ENCODE measurements at places on chromosomes 1 and 21.

DNA sequence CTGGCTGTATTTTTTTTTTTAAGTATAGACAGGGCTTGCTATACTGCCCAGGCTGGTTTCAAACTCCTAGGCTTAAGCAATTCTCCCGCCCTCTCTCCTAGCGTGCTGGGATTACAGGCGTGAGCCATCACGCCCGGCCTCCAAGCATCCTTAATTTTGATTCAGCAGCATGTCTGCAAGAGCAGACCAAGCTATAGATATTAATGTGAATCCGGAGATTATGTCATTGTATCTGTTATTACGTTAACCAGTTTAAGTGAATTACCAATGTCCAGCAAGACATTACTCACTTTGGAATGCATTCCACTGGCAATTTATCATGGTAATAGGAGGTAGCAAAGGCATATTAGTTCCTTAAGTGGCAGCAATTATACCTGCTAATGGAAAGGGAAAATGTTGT lies 179.7 kb downstream of the CHRM3 start:
- no peak for DNase-seq

GRCh38 chr1:84711121-84711520 lies 20.9 kb upstream of the SSX2IP start:
- no peak for DNase-seq

- peak; percentile 32 for DNase-seq
Measured at GRCh38 chr1:165828103-165828668, 772 bp downstream of the UCK2 start.

GRCh38 chr1:109283748-109284600 lies 1.0 kb upstream of the PSRC1 start:
- no peak for DNase-seq

GRCh38 chr1:117735045-117735992 lies 129.5 kb downstream of the TENT5C start:
- DNase-seq, result no peak

GRCh38 chr1:16367968-16368890 lies 1.2 kb downstream of the SZRD1 start:
- DNase-seq, result no peak

DNA sequence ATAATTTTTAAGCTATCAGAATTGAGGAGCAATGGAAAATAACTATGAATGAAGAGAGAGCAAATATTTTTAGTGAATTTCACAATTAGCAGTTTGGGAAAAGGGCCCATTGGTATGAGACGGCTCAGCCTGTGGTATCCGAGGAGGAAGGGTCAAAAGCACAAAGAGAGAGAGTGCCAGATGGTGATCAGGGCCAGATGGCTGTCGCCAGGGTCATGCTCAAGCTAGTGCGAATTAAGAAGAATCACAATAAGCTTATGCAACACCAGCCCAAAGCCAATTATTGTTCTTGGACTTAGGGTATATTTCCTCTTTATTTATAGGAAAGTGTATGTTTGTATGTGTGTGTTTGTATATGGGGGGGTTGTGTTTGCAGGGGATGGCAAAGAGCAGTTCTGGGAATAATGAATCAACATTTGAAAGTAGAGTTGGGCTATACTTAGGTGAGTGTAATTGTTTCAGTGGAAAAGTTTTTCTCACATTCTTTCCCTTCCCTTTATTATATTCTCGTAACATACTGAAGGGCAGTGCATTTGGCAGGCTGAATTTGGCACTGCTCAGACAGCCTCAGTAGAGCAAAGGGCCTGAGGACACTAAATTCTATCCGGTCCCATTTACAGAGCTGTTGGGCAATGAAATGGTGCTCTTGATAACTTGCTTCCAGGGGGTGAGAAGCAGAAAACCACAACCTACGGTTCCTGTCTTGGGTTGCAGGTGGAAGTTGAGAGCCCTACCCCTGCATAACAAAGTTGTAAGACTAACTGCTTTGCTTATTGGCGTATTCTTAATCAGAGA lies 19.5 kb upstream of the DDR2 start:
- DNase-seq, result no peak

DNA sequence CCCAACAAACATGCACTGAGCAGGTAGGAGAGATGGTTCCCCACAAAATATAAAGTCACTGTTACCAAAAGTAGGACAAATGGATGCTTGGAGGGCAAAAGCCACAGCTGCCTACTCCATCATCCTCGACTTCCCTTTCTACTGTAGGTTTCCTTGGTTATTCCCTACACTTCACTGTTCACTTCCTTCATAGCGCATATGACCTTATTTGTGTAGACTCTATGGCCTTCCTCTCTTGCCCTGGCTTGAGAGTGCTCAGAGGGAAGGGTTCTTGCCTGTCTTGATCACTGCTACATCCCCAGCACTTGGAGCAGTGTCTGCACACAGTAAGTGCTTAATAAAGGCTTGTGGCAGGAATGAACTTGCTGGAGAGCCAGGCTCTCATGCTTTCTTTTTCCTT lies 14.6 kb upstream of the TRNP1 start:
- DNase-seq, result no peak

- no peak for DNase-seq
Measured at GRCh38 chr1:211182746-211183145, 48.8 kb upstream of the KCNH1 start.

DNA sequence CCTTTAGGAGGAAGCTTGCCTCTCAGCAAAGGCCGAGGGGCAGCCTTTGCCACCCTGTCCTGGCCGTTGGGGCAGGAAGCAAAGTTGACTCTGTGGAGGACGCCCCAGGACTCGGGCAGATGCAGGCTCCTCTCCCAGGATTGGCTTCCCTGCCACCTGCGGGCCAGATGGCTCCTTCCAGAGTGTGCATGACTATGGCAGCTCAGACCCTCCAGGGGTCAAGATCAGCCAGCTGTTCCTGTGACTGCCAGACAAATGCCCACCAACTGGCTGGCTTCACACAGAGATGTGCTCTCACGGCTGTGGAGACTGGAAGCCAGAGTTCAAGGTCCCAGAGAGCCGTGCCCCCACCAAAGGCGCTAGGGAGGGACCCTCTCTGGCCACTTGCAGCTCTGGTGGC lies 87.0 kb upstream of the VAMP3 start:
- DNase-seq, result no peak

DNA sequence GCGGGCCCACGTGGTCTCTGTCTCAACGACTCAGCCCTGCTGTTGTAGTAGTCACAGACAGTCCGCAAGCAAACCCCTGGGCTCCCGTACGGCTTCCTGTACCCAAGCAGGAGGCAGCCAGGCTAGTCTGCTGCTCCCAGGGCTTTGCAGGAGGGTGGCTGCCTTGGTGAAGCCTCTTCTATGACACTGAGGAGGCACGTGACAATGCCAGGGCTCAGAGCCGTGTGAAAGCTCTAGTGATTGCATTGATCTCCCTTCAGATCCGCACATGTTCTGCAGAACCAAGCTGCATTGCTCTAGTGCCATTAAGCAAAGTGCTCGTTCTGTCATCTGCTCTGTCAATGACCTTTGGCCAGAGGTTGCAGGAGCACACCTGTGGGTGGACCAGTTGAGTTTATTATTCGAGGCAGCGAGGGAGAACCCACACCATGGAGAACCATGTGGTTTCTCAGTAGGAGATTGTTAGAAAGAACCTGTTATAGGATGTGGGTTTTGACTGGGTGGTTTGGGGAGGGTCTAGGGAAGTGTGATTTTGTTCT lies 18.0 kb downstream of the UMODL1 start:
- peak; percentile 23 for DNase-seq

GRCh38 chr1:179441501-179441900 lies 75.7 kb downstream of the AXDND1 start:
- no peak for DNase-seq

DNA sequence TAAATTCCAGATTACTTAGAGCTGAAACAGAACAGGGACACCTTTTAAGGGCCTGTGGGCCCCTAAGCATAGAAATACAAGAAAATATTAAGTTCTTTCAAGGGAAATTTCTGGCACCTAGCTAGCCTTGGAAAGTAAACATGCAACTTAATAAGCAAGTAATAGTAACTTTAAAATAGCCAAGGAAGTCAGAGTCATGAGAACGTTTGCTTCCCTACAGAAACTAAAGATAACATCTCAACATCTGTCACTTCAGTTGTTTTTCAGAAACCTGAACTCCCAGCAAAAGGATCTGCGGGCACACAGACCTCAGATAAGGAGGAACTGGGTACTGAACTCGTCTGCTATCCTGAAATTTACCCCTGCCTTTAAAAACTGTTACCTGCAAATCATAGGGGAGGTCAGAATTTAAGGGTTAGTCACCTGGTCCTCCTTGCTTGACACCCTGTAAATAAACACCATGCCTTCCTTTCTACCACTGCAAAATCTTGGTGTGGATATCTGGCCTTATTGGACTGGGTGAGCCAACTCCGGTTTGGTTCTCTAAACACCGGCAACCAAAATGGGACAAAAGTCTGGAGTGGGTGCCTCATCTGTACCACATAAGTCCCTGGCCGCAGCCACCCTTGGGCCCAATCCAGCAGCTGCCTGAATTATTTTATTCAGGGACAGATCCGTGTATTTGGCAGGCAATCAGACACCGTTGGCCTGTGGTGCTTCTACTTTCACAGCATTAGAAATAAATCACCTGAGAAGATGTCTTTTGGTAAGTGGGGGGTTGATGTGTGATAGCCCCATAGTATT lies 27.9 kb downstream of the NRDC start:
- no peak for DNase-seq

GRCh38 chr1:153346077-153346723 lies 2.4 kb downstream of the PGLYRP4 start:
- DNase-seq, result no peak

GRCh38 chr1:111593403-111594305 lies 25.9 kb upstream of the RAP1A start:
- DNase-seq, result no peak

DNA sequence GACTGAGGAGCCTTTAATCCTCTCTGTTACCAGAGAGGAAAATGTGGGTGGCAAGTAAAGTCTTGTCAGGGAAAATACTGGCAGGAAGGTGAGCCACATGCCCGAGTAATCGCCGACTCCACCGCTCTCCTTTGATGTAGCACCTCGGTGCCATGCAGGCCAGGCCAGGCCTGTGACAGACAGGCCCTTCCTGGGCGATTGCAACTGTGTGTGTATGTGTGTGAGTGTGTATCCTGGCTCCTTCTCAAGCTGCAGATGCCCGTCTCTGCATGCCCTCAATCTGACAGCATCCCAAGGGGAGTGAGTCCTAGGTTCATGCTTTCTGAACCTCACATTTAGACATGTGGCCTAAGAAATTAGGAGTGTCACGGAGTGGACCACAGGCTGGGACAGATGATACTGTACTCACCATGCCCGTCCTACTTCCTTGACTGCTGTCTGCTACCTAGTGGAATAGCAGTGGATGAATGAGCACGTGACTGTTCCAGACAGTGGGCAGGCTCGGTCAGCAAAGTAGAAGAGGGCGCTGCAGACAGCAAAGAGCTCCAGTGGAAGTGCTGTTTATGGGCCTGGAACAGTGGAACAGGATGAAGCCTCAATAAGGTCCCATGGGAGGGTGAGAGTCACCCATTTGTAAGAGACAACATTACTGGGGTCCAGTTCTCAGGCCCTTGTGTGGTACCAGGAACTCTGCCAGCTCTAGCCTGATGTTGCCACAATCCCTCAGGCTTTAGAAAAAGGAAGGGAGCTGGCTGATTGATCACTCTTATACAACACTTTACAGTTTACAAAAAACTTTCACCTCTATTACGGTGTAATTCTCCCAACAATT lies 25.3 kb downstream of the SERTAD4 start:
- DNase-seq, result no peak

- no peak for DNase-seq
Measured at GRCh38 chr1:93374334-93375106, 28.8 kb downstream of the DR1 start.

DNA sequence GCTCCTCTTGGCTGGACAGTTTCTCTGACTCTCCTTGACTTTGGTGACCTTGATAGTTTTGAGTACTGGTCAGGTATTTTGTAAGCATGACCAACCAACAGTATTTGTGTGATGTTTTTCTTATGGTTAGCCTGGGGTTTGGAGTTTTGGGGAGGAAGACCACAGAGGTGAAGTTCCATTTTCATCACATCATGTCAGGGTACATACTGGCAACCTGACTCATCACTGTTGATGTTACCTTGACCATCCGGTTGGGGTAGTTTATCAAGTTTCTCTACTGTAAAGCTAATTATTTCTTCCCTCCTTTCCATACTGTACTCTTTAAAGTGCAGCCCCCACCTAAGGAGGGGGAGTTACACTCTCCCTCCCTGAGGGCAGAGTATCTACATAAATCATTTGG lies 13.4 kb downstream of the OSCP1 start:
- DNase-seq, result no peak

DNA sequence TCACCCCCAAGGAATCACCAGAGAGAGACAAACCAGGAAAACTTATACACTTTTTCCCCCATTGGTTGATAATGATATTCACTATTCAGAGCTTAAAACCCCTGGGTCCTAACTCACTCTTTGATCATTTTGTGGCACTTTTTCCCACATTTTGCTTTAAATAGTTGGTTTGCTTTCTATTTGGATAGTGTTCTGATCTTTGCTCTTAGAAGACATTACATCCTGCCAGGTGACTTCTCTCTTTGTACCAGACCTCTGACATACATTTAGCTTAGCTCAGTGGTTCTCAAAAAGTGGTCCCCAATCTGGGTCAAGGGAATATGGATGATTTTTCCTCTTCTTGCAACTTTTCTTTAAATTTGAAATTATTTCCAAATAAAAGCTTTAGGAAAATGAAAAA lies 228.4 kb downstream of the RPS6KC1 start:
- no peak for DNase-seq

DNA sequence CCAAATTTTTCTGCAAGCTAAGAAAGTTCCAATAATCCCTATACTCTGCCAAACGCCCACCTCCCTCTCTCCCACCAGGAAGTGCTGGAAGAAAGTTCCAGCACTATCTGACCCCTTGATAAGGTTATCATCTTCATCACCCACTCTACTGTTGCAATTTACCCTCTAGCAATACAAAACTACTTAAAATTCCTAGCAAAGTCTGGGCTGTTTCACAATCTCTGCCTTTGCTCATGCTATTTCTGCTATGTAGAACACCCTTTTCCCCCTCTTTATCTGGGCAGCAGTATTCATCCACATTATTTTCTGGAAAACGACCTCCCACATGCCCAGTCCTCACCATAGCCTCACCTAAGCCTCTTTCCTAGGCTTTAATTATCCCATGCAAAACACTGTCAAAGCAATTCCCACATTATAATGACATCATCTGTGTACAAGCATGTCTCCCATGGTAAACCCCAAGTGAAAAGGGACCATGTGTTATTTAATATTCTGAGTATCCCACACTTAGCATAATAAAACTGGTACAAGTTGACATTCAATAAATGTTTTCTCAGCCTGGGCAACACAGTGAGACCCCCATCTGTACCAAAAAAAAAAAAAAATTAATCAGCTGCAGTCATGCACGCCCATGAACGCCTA lies 12.0 kb downstream of the F11R start:
- no peak for DNase-seq
